ENCODE measurements at places on chromosomes 3 and 15.

DNA sequence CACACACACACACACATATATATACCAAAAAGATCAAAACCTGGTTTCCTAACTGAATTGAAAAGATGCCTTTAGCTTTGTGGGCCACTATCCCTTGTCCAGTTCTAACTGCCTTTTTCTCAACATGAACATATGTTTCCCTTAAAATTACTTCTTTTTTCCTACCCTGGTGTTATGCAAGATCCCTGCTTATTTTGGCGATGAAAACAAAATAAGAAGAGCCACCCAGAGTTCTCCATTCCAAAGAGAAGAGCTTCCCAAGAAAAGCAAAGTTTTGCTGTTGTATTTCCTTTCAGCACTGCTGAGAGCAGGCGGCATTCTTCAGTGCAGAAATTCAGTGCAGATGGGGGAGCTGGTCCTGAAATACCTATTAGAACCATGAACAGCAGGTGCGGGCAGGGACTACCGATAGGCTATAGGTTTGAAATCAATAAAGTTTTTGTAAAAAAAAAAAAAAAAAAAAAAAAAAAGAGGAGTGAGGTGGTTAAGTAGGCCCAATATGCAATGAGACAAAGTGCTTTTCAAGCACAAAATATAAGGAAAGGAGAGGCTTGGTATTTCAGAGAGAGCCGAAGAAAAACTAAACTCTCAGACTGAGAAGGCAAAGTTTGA is 238.0 kb downstream of the FOXP1 start:
- no peak for DNase-seq

DNA sequence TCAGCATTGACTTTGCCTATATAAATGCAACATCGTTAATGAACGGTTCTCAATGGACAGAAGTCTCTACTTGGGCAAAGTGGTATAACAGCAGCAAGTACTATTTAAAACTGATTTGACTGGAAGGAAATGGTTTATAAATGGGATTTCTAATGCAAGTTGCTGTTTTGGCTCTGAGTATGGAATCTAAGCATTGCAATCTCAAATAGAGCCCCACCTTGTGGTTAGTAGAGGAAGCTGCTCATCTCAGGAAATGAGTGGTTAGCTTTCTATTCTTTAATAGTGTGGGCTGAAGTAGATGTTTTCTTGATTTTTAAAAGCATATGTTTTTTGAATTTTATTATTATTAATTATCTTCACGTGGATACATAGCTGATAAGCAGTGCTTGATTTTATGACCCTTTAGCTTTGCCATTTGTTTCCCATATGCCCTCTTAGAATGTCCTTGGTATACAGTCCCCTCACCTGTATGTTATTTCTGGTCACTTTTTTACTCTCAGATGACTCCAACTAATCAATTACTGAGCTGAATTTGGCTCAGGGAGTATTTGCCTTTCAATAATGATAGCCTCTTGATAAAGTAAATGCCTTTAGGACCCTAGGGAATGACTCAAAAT is 67.1 kb downstream of the OXSM start:
- no peak for DNase-seq

GRCh38 chr15:49421991-49422390 is 1.1 kb upstream of the FGF7 start:
- DNase-seq, result no peak

DNA sequence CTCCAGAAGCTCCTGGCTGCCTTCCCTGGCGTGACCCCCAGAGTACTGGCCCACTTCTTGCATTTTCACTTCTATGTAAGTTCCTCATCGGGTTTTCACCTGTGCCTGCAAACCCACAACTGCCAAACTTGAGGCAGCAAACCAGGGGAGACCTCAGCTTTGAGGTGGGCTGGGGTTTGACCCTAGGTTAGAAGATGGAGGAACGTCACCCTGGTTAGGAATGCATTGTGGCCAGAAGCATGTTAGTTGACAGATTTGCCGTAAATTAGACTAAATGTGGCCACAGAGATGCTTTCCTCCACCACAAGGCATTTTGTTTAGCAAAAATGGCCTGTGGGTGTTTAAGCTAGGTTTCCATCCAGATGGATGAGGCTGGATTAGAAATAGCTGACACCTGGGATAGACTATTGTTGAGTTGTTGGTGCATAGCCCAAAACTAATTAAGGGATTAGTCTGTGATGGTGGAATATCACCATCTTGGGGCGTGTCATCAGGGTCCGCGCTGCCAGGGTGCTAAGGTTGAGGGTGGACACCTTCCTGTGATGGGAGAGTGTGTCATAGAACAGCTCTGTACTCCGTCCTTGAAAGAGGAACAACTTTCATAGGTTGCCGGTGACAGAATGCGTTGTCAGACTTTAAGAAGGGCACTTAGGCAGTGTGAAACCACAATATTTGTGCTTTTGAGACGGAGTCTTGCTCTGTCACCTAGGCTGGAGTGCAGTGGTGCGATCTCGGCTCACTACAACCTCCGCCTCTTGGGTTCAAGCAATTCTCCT is 3.6 kb downstream of the NISCH start:
- no peak for DNase-seq

- DNase-seq, result no peak
Observed at GRCh38 chr3:75260-75659, 121.3 kb upstream of the CHL1 start.

DNA sequence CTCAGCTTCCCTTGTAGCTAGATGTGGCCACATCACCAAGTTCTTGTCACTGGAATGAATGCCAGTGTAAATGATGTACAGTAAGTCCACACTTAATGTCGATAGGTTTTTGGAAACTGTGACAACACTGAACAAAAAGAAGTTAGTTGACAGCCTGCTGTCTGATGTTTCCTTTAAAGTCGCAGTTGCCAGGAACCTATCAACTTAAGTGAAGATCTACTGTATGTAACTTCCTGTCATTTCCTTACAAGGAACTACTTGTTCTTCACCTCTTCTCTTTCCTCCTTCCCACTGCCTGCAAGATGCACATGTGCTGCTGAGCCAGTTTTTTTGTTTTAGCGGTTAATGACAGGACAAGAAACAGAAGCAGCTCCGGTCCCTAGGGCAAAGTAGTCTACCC is 44.6 kb downstream of the HDGFL3 start:
- DNase-seq, result no peak

GRCh38 chr3:33061782-33062181 is 35.2 kb downstream of the GLB1 start:
- no peak for DNase-seq

DNA sequence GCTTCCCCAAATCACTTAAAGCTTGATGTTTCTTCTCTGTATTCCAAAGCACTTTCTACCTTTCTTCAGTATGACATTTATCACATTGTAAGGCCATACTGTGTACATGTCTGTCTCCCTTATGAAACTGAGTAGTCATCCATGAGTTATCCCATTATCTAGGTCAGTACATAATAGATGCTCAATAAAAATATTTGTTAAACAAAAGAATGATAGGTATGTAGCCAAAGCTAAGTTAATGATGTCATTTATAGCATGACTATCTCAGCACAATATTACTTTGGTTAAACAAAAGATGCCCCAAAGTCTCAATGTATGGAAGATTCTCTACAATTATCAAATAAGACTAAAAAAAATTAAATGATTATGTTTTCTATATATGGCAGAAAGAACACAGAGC is 3.1 kb upstream of the TMCO5A start:
- DNase-seq, result no peak

- no peak for DNase-seq
Observed at GRCh38 chr3:39448506-39449233, 18.8 kb upstream of the MOBP start.

GRCh38 chr3:43870120-43870519 is 179.4 kb downstream of the ABHD5 start:
- no peak for DNase-seq

- DNase-seq, result peak; percentile 63
Observed at GRCh38 chr3:185176750-185177359, 24.0 kb upstream of the C3orf70 start.

GRCh38 chr3:29936054-29936453 is 655.2 kb downstream of the RBMS3 start:
- DNase-seq, result no peak

GRCh38 chr3:29889215-29889614 is 608.3 kb downstream of the RBMS3 start:
- no peak for DNase-seq

GRCh38 chr3:147210676-147211075 is 195.7 kb downstream of the ZIC4 start:
- DNase-seq, result no peak

DNA sequence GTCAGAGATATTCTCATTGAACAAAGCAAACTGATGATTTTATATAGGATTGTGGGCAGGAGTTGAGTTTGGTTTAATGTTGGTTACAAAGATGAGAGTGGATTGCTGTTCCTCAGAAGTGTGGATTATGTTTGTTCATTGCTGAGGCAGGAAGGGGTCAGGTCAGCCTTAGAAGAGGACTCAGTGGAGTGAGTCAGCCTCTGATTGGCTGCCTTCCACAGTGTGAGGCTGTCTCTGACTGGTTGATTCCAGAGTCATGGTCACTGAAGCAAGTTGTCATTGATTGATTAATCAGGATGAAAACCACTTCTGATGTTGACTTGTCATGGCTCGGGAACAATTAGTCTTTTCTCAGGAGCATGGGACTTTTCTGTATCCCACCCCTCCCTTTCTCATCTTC is 36.2 kb downstream of the KBTBD12 start:
- no peak for DNase-seq

All from NCI-H2107 (cell line).